ENCODE measurements at places on chromosomes 6 and 20.

DNA sequence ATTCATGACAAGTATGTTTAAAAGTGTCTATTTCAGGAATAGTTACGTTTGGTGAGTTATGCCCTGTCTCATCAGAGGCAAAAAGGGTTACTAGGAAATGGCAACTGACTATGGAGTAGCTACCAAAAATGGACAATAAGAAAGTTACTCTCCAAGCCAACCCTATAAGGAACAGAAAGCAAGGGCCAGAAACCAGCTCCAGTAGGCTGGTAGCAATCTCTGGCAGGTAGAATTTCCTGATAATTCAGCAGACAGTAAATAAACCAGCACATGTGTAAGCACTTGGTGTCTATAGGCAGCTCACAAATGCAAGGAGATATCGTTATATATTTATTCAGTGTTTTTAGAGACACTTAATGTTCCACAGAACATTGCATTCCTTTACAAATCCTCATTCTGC is 20.3 kb downstream of the SOX4 start:
- DNase-seq, result no peak

- no peak for DNase-seq
These were observed 84.5 kb upstream of the LRFN2 start for GRCh38 chr6:40671694-40672050.

DNA sequence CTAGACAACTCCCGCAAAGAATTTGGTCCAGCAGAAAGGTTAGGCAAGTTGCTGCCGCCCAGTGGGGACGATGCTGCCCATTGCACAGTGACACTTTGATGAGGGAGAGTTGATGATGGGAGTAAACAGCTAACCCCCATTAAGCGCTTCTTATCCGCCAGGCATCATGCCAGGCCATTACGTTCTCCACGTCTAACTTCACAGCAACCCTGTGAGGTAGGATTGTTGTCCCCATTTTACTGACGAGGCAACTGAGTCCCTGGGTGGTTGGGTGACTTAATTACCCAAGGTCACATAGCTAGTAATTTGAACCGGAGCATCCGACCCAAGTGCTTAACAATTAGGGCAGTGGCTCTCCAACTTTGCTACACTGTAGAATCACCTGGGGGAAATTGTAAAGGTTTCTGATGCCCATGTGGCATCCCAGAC is 738 bp downstream of the RALGAPB start:
- DNase-seq, result no peak

DNA sequence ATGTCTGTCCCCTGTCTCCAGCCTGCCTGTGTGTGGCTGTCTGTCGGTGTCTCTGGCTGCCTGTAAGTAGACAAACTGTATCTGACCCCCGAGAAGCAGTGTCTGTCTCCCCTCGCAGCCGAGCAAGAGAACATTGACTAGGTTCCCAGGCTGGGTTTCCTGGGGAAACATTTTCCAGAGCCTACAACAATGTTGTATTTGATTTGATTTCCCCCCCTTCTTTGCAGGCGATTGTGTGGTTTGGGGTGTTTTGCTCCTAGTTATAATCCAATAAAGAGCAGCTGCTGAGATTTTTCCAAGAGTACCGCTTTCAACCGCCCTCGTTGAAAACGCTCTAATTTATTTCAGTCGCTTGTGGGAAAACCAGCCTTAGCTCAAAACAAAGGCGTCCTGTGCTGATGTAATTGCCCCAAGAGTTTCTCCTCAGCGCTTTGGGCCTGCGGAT is 92.6 kb downstream of the CDC5L start:
- DNase-seq, result no peak

- DNase-seq, result no peak
These were observed 68.7 kb downstream of the SYCP2 start for GRCh38 chr20:59864726-59865125.

DNA sequence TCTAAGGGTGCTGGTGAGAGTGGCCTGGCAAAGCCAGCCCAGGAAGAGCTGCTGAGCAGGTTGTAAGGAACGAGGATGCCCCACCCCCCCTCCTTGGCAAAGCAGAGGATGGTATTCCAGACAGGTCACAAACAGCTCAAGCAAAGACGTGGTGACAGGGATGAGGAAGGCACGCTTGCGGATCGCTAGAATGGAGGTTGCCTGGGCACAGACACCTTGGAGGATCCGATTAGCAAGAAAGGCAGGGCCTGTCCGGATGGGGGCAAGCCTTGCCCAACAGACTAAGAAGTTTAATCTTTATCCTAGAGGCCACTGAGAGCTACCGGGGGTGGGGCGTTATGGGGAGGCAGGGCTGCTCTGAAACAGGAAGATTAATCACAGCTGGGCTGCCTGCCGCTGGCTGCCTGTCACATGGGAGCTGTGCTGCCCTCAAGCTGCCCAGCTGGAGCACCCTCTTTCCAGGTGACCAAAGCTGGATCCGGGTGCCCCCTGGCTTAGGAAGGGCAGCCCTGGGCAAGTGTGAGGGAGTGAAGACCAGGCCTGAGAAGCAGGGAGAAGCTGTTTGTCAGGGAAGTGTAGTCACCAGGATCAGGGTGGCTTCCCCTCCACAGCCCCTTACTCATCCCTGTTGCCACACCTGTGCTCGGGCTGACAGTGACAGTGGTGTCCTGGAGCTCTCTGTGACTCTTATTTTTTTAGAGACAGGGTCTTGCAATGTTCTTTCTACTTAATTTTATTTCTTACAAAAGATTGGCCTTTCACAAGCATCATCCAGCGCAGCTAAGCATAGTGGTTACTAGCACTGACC is 9.1 kb upstream of the MAPK13 start:
- no peak for DNase-seq

GRCh38 chr20:54173653-54174456 is at the start of gene CYP24A1:
CYP24A1 (minus strand) TSS chr20:54173986; CDS start chr20:54173579, 407 bp downstream.
- no peak for DNase-seq

GRCh38 chr20:33362898-33363297 is 38.4 kb downstream of the CDK5RAP1 start:
- DNase-seq, result no peak

- DNase-seq, result no peak
These were observed 949 bp downstream of the TXLNB start for GRCh38 chr6:139290787-139291311.

- no peak for DNase-seq
These were observed 311.0 kb downstream of the LRFN2 start for GRCh38 chr6:40276141-40276540.

DNA sequence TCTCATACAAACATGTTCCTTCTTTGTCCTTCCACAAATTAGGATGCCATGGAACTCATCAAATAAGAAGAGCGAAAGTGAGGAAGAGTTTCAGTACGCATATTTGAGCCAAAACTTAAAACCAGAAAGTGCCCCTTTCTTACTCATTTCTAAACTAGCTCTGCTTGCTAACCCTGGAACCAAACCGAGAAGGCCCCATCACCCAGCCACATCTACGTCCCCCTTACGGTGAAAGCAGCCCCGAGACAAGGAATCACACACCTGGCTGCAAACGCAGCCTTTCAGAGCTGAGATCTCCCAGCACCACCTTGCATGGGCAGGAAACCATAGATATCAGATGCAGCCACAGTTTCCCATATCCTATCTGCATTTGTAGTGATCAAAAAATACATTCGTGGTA is 28.5 kb downstream of the TRERF1 start:
- DNase-seq, result no peak

DNA sequence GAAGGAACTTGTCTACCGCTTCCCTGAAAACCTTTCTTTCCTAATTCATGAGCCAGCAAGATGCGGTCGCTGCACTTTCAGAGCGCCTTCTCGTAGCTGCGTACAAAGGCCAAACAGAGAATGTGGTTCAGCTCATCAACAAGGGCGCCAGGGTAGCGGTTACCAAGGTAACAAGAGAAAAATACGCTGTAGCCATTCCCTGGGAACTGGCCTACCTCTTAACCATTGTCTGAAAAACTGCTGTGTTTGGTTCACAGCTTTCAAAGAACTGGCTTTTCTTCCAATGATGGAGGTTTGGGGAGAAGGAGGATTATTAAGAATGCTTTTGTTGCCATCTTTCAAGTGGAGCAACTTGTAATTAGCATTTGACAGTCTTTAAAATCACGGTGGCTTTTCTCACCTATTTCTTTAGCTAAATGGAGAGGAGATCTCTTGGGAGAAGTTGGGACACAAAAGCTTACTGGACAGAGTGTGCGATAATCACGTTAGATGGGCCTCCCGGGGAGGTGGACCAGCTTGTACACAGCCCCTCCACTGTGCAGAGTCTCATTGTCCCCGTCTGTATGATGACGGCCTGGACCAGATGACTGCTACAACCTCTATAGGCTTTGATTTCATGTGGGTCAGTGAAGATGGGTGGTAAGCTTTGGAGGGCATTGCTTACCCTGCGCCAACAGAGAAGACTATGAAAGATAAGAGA is 71.5 kb downstream of the LYRM2 start:
- no peak for DNase-seq

GRCh38 chr6:98203170-98203806 is 631.1 kb upstream of the POU3F2 start:
- DNase-seq, result no peak

GRCh38 chr6:25952535-25952934 is 10.1 kb upstream of the TRIM38 start:
- no peak for DNase-seq

- no peak for DNase-seq
These were observed 138.4 kb upstream of the RNF24 start for GRCh38 chr20:4153661-4154238.

GRCh38 chr20:61161726-61162390 is 90.2 kb upstream of the CDH4 start:
- DNase-seq, result no peak

DNA sequence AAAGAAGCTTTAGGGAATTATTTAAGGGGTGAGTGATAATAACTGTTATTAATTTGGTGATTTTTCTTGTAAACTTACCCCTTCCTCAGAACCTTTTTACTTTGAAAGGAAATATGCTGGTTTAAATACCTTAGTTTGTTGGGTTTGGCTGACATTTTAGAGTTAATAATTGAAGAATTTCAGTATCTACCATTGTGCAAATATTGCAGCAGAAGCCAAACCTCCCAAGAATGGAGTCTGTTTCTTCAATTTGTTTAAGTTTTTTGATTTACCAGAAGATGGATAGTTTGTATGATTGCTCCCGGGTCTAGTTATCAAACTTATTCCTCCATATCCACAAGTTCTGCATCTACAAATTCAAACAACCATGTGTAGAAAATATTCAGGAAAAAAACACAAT is 77.1 kb downstream of the ATRN start:
- DNase-seq, result no peak

- DNase-seq, result no peak
These were observed 27.9 kb downstream of the MANBAL start for GRCh38 chr20:37317316-37317715.

- DNase-seq, result no peak
These were observed 98.7 kb downstream of the ERMARD start for GRCh38 chr6:169850154-169850553.

DNA sequence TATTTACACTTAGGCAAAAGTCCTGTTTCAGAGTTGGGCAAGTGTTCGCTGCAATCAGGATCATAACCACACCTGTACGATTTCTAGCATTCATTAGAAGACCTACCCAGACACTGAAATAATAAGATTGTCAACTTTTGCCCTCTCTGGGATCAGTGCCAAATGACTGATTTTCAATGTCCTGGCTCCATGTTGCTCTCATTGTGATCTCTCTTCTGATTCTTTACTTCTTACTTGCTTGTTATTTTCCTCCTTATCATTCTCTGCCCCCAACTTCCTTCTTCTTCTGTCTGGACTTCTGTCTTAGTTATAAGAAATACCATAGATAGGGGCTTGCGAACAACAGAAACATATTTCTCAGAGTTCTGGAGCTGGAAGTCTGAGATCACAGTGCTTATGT is 94.4 kb upstream of the BMP2 start:
- DNase-seq, result no peak

DNA sequence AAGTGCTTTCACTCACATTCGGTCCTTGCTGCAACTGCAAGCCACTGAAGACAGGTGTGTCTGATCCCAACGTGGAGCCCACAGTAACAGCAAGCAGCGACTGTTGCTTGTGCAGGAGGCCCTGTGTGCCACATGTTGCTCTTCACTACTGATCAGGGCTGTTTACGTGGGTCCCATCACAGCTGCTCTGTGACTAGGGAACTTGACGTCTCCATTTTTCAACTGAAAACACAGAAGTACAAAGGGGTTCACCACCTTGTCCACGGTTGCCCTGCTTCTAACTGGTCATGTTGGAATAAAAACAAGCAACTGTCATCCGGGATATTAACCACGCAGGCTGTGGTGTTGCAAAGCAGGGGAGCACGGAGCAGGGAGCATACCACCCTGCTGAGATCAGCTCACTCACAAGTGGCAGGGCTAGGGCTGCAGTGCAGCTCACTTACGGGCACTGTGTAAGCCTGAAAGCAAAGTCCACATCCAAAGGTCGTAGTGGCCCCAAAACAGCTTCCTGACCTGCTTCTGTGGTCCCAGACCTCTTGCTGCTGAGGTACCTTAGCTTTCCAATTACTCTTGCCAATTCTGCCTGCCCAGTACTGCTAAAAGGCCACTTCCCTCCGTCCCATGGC is 105.8 kb upstream of the DUSP22 start:
- DNase-seq, result no peak

GRCh38 chr6:54937371-54937770 is 90.8 kb downstream of the FAM83B start:
- DNase-seq, result no peak

DNA sequence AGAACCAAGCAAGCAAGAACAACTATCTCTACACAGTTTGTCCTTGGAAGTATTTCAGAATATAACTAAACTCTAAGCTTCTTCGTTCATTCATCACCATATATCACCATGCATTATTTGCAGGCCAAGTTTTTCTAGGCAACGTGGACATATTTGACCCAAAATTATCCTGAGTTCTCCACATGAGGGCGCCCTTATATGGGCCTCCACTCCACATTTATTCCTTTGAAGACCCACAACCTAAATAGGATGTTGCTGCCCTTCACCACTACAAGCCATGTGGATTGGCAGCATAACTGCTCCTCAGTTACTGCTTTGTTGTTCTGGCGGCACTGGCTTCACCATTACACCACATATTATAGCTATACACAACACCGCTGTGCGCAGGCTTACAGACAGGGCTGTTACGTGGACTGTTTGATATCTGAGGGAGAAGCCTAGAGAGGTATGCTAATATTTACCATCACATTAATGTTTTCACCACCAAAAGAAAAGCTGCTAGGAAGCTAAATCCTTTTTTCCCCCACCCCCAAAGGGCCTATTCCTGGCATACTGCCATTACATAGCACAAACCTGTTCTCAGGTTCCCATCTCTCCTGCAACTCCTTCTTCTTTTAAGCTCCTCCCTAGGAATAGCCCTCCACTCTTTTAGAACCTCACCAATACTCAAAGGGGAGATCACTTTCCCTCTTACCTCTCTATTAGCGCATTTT is 411.7 kb downstream of the C6orf118 start:
- no peak for DNase-seq

GRCh38 chr6:75333676-75334200 is 49.1 kb upstream of the TMEM30A start:
- DNase-seq, result no peak

- DNase-seq, result no peak
These were observed 251.1 kb upstream of the TBX18 start for GRCh38 chr6:85015396-85015990.

Measured in thoracic aorta (tissue), 2 donors.